ENCODE measurements at places on chromosomes 2 and 18. TPM values are rescaled to one million over a fixed set of nuclear protein-coding genes. Genes with fewer than 3 reads are reported as not detected.
A peak's percentile ranks its signal among the peaks of the same experiment; 100 is the strongest.

DNA sequence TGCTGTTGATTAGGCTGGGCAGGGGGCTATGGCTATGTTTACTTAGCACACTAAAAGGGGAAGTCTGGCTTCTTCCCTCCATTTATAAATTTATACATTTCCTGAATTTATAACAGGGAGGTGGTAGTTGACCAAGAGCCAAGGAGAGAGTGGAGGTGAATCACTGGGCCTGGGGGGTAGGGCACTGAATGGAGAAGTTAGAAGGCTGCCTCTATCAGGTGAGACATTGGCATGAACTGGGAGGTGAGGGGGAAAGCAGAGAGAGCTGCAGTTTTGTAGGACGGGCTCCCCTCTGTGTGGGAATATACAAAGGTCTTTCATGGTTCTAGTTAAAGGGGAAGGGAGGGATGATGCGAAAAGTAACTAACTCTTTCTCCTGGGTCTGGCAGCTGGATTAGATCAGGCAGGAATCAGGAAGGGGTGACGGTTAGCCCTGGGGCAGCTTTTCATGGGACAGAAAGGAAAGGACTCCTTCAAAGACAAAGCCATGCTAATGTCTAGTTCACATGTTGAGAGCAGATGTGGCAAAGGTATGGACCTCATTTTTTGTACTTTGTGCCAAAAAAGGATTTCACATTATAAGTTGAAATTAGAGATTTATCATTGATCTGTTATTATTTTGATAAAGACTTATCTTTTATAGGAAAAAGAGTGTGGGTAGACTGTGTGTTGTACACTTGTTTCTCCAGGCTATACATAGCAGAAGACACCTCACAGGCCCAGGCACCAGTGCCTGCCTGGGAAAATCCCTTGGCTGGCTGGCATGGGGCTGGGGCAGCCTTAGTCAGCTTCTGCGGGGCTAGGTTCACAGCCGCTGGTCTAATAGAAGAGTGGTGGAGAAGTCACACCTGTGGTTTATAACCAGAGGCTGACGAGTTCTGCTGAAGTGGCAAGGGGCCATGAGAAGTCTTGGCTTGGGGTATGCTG is 158.7 kb downstream of the CLIP4 start:
- peaks cover 31% of the 10 kb centered on the region for H3K27me3 ChIP-seq
- no peak for DNase-seq
- H3K27ac ChIP-seq, result no peak overlapping the region
- H3K4me3 ChIP-seq, result no peak overlapping the region
- H3K36me3 ChIP-seq, result no peaks in the 10 kb centered on the region

Gene CGREF1
- not detected for polyA plus RNA-seq

DNA sequence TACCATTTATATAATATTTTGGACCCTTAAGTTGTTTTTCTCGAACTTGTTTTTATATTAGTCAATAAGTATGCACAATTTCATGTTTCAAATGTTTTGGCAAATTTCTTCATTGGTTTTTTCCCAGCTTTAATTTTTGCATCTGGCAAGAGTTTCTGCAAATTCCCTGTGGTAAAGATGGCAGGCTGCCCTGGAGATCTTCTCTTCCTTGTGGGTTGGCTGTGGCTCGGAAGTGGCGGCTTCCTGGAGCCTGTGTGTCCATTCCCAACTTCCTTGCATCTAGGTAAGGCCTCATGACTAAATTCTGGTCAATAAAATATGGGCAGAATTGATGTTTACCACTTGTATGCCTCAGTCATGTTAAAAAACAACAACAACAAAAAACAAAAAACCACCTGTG is 818.6 kb downstream of the EPHA4 start:
- H3K27me3 ChIP-seq, result no peaks in the 10 kb centered on the region
- no peaks in the 10 kb centered on the region for H3K36me3 ChIP-seq
- no peak overlapping the region for H3K4me3 ChIP-seq
- no peak overlapping the region for H3K27ac ChIP-seq
- DNase-seq, result no peak

Gene SLC4A5
- polyA plus RNA-seq, result 0.82 TPM

DNA sequence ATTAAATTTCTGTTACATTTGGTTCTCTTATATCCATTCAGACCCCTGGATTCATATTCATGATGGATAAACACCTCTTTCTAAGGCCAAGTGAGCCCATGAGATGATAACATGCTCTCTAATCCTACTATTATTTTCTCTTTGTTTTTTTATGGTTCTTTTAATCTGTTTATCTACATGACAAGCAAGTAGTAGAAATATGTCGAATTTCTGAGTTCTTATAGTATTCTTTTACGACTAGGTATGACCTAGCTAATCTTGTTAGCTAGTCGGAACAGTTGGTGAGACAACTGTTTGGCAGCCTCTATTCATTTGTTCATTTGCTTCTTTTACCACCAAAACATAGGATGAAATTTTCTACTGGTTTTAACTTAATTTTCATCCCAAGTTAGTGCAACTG is 98.1 kb upstream of the SCG2 start:
- H3K27ac ChIP-seq, result no peak overlapping the region
- H3K36me3 ChIP-seq, result no peaks in the 10 kb centered on the region
- no peaks in the 10 kb centered on the region for H3K4me1 ChIP-seq
- DNase-seq, result no peak
- no peak overlapping the region for H3K4me3 ChIP-seq

DNA sequence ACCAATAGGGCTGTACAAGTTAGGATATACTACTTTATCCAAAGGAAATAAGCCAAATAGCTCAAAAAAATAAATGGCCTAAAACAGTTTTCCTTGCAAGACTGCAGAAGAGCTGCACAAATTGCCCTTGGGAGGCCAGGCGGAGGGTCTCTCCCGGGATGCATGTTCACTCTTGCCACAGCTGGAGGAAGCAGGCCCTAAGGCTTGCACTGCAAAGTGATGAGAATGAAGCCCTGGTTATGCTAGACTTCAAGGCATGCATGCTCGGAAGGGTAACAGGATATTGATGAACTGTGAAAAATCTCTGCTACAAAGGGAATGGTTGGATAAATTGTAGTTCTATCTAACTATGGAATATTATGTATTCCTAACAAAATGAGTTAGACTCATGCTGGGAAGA is 27.5 kb upstream of the LDLRAD4 start:
- no peak for DNase-seq
- H3K27ac ChIP-seq, result no peak overlapping the region
- peaks cover 5% of the 10 kb centered on the region for H3K27me3 ChIP-seq
- no peaks in the 10 kb centered on the region for H3K36me3 ChIP-seq

GRCh38 chr18:77478646-77479442 is 229.2 kb downstream of the GALR1 start:
- no peaks in the 10 kb centered on the region for H3K4me1 ChIP-seq
- no peak overlapping the region for H3K4me3 ChIP-seq
- DNase-seq, result no peak
- H3K27ac ChIP-seq, result no peak overlapping the region
- H3K27me3 ChIP-seq, result peaks cover 4% of the 10 kb centered on the region

DNA sequence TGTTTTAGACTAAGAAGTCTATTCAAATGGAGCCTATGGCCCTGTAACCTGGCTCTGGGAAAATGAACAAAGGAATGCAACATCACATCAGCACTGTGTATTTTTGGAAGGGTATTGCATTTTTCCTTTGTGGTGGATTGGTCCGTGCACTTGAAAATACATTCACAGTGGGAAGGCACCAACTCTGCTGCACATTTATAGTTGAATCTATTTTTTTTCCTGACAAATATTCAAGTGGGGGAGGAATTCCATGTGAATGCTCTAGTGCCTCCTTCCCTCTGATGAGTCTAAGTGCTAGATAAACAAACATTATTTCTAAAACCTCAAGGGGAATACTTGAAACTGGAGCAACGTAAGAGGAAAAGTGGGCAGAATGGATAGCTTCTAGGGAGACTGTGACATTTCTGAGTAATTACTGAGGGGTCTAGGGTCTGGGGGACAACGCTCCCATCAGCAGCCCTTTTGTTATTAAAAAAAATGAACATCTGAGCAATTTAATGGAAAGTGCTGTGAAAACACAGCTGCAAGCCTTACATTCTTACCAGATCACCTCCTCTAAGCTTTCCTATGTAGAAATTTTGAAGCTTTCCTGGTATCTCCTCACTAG is 208.2 kb downstream of the SLC8A1 start:
- no peaks in the 10 kb centered on the region for H3K27me3 ChIP-seq
- DNase-seq, result no peak
- H3K4me1 ChIP-seq, result no peaks in the 10 kb centered on the region
- no peak overlapping the region for H3K27ac ChIP-seq
- no peaks in the 10 kb centered on the region for H3K36me3 ChIP-seq

Gene ASPRV1
- 0.29 TPM for polyA plus RNA-seq

DNA sequence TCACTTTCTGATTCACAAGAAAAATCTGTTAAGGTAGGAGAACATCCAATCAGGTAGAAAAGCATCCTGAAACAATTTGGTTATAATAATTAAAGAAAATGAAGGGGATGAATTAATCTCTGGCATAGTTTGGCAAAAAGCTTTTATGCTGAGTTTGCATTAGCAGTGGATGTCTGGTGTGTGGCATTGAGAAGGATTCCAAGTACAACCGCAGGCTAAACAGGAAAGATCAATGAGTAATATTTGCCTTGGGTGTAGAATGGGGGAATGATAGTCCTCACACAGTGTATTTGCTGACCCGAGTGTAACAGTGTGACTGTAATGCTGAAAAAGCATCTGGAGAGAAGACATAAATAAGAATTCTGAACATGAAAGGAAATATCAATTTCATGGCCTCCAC is 68.3 kb upstream of the SESTD1 start:
- no peak for DNase-seq
- peaks cover 5% of the 10 kb centered on the region for H3K27me3 ChIP-seq
- H3K27ac ChIP-seq, result no peak overlapping the region

DNA sequence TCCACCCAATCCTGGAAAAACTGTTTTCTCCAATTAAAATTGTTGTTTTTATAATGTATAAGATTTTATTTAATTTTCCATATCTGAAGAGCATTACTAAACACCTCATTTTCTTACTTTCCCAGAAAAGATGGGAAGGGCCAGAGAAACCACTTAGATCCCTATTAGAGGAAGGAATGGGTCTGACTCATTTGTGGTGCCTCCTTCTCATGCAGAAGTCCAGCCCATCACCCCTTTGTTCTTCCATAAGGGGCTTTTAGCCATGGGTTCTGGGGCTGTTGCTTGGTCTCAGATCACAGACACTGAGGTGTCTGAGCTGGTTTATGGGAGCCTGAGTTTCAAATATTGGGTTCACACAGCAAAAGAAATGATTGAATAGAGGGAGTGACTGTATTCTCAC is 152.2 kb downstream of the ESCO1 start:
- no peak overlapping the region for H3K27ac ChIP-seq
- H3K36me3 ChIP-seq, result no peaks in the 10 kb centered on the region
- DNase-seq, result no peak
- H3K27me3 ChIP-seq, result peaks cover 19% of the 10 kb centered on the region
- no peaks in the 10 kb centered on the region for H3K4me1 ChIP-seq
- no peak overlapping the region for H3K4me3 ChIP-seq

DNA sequence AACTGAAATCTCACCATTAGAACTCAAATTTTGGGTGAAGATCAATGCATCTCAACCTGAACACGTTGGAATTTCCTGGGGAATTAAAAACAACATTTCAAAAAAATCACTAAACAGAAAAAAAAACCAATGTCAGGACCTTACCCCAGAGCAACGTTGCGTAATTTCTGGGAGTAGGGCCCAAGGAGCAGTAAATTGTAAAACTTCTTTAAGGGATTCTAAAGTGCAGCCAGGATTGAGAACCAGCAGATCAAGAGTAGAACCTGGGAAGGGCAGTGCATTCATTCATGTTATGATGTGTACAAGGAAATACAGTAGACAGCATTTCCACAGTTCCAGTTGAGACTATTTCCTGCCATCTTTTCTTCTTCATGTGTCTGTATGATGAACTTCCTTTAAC is 56.9 kb downstream of the RHBDD1 start:
- H3K27me3 ChIP-seq, result no peaks in the 10 kb centered on the region
- DNase-seq, result no peak
- H3K36me3 ChIP-seq, result peaks cover 26% of the 10 kb centered on the region
- no peak overlapping the region for H3K4me3 ChIP-seq

Gene ABCG5
- not detected for polyA plus RNA-seq

DNA sequence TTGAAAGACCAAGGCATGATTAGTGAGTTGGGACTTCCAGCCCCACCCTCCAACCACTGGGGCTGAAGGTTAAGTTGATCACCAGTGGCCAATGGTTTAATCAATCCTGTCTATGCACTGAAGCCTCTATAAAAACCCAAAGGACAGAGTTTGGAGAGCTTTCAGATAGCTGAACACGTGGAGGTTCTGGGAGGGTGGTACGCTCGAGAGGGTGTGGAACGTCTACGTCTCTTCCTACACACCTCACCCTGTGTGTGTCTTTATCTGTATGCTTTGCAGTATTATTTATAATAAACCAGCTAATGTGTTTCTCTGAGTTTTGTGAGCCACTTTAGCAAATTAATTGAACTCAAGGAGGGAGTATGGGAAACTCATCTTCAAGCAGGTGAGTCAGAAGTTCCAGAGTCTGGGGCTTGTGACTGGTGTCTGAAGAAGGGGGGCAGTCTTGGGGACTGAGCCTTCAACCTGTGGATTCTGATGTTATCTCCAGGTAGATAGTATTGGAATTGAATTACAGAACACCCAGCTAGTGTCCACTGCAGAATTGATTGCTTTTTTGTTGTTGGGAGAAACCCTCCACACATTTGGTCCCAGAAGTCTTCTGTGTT is 20.3 kb downstream of the ACTR3 start:
- DNase-seq, result no peak
- peak overlapping the region; percentile 51 for H3K4me3 ChIP-seq
- no peaks in the 10 kb centered on the region for H3K27me3 ChIP-seq

- no peaks in the 10 kb centered on the region for H3K4me1 ChIP-seq
- H3K27me3 ChIP-seq, result peaks cover 21% of the 10 kb centered on the region
- no peak overlapping the region for H3K4me3 ChIP-seq
- no peak overlapping the region for H3K27ac ChIP-seq
These were observed 31.9 kb downstream of the C1QL2 start for GRCh38 chr2:119126650-119127049.
